ENCODE measurements at places on chromosomes 1 and 21.

DNA sequence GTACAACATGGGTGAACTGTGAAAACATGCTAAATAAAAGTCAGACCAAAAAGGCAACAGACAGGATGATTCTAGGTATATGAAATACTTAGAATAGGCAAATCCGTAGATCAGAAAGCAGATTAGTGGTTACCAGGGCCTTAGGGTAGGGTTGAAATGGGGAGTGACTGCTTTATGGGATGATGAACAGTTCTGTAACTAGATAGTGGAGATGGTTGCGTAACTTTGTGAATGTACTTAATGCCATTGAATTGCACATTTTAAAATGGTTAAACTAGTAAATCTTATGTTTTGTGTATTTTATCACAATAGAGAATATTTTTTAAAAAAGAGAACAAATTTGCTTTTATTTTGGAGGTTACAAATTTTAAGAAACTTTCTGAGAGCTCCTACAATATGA lies 17.4 kb downstream of the ZNF326 start:
- no peak for DNase-seq

GRCh38 chr1:110197905-110198629 lies 12.0 kb upstream of the KCNC4 start:
- DNase-seq: no peak

- DNase-seq: no peak
Measured at GRCh38 chr1:190452272-190452848, 25.3 kb downstream of the BRINP3 start.

DNA sequence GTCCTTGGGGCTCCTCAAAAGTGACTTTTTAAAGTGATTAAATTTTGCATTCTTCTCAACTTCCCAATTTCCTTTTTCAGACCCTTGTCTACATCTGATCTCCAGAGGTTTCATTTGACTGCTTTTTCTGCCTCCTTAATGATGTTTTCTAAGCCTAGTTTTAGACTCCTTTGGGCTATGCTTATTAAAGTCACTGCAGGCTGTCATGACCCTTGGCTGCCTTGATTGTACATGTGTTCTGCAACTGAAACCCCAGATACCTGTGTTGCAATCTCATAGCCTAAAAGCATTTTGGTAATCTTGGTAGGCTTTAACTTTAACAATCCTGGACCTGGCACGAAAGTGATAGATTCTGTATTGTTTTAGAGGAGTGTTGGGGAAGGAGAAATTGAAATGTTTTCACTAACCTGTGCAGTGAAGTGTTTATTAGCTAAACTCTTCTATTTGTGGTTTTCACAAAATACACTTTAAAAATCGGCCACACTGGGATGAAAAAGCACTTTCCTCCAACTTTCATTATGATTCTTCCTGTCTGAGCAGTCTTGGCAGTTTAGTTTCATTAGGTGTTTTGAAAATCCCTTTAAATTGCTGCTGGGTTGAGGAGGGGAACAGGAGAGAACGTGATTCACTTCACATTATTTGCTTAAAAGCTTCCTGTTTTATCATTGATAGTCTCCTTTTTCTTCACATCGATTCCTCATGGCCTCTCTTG lies 4.9 kb downstream of the MACO1 start:
- no peak for DNase-seq

DNA sequence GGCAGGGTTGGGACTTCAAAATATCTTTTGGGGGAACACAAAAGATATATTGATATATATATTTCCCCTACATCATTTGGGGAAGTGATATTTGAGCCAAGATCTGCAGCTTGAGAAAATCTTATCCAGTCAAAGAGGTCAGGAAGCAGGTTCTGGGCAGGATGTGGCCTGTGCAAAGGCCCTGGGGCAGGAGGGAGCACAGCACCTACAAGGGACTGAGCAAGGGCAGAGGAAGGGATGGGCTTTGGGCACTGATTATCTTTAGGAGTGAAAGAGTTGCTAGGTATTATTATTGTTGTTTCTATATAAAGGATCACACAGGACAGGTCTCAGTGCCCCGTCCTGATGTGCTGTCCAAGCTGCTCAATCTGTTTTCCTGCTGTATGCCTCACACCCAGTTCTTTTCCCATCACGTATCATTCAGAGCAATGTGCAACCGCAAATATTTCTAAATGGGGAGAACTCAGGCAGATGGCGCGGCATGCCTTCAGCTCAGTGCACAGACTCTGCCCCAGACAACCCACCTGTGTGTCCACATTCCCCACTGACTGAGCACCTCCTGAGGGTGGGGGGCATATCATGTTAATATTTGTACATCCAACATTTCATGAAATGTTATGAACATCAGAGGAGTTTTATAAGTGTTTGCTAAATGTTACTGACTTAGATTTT lies 28.1 kb upstream of the GPR137B start:
- DNase-seq: no peak

- DNase-seq: no peak
Measured at GRCh38 chr1:115807723-115808122, 33.2 kb downstream of the NHLH2 start.

GRCh38 chr1:56577406-56578137 lies 1.8 kb downstream of the PLPP3 start:
- DNase-seq: no peak

DNA sequence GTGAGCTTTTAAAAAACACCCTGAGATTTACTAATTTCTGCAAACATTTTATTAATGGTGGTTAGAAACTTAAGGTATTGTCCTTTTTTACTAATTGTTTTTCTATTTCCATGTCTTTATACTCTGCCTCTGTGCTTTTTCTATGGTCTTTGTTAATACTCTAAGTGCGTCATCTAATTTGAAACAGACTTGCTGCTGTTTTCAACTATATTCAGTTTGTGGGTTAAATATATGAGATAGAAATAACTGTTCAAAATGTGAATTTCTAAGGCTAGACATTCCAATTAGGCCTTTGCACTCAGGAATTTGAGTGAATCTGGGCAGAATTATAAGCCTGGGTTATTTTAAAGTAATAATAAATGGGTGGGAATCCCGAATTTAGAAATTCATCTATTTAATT lies 82.4 kb upstream of the COL11A1 start:
- DNase-seq: no peak

DNA sequence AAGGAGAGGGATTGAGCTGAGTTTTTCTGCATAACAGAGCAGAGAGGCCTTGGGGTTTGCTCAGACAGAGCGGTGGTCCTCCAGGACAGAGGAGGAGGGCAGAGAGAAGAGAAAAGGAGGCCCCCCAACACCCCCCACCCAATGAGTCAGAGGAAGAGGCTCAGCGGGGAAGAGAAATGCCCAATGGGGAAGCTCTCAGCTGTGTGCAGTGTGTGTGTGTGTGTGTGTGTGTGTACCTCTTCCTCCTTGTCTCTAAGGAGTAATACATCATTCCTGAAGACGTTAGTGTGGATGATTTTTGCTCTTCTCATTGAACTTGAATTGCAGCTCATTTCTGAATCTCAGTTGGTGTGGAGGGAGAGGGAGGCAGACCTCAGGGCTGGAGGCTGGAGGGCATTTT lies 8.7 kb downstream of the TMPRSS3 start:
- no peak for DNase-seq

- no peak for DNase-seq
Measured at GRCh38 chr1:98659879-98660278, 1.6 kb upstream of the SNX7 start.

- no peak for DNase-seq
Measured at GRCh38 chr1:184596950-184597645, 157.6 kb downstream of the EDEM3 start.

DNA sequence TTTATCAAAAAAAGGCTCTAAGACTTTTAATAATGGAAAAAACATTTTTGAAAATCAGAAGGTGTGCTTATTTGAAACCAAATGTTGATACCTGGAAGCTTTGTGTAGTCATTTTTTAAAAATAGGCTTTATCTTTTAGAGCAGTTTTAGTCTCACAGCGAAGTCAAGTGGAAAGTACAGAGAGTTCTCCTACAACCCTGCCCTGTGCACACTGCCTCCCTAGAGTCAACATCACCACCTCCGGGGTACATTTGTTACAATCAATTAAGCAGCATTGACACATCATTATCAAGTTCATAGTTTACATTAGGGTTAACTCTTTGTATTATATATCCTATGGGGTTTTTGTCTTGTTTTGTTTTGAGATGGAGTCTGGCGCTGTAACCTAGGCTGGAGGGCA lies 10.7 kb upstream of the ERO1B start:
- DNase-seq: no peak

GRCh38 chr1:114756009-114756892 lies 1.5 kb downstream of the CSDE1 start:
- no peak for DNase-seq

DNA sequence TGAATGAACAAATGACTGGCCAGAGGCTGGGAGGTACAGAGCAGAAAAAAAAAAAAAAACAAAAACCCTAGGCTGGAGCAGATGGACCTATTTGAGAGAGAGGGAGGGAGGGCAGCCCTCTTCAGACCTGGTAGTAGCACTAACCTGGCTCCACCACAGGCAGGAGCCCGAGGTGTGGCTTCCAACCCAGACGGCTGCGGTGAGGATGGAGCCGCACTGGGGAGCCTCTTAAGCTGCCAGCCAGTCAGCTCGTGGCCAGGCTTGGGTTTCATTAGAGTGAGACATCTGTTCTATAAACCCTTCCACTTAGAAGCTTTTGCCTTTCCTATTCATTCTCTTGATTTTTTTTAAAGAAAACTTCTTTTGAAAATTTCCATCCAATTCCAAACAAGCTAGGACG lies 16.8 kb downstream of the LGR6 start:
- DNase-seq: no peak

- DNase-seq: no peak
Measured at GRCh38 chr1:3217181-3217641, 148.2 kb downstream of the PRDM16 start.

DNA sequence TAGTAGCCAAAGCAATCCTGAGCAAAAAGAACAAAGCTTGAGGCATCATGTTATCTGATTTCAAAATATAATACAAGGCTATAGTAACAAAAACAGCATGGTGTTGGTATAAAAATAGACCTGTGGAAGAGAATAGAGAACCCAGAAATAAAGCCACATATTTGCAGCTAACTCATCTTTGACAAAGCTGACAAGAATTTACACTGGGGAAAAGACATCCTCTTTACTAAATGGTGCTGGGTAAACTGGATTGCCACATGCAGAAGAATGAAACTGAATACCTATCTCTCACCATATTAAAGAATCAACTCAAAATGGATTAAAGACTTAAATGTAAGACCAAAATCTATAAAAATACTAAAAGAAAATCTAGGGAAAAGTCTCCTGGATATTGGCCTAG lies 59.5 kb upstream of the CD55 start:
- no peak for DNase-seq

GRCh38 chr1:44296806-44297205 lies 58.3 kb downstream of the ERI3 start:
- no peak for DNase-seq

- no peak for DNase-seq
Measured at GRCh38 chr1:214604523-214604922, 1.5 kb downstream of the CENPF start.

DNA sequence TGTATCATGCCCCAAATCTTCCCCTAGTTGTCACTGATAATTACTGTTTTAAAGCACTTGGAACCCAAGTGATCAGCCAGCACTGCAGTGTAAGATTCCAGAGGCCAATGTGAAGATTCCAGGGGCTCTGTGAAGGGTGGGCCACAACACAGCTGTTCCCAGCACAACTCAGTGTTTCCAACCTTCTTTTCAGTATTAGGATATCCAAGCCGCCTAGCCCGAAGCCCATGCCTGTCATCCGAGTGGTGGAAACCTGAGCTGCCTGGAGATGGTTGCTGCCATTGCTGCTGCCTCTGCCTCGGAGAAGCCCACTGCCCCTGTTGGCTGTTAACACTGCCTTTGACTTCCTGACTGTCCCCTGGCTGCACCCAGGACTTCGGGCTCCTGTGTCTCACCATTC lies 30.4 kb upstream of the SNX27 start:
- DNase-seq: no peak

GRCh38 chr1:172288581-172288980 lies 131.9 kb upstream of the C1orf105 start:
- DNase-seq: no peak

DNA sequence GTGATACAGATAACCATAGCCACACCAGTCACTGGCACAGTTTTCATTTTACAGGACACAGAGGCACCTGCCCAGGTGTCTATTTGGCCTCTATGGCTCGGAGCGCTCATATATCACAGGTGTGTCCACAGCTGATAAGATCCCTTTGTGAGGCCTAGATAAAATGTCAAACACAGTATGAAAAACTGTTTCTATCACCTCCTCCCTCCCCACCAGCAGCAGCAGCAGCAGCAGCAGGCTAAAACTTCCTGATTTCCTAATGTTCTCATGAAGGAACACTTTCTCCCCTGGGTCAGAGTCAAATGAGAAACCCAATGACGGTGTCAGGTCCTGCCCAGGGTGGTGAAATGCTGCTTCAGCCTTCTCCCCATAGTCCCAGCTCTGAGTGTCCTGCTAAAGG lies 24.4 kb downstream of the ELAPOR1 start:
- no peak for DNase-seq

DNA sequence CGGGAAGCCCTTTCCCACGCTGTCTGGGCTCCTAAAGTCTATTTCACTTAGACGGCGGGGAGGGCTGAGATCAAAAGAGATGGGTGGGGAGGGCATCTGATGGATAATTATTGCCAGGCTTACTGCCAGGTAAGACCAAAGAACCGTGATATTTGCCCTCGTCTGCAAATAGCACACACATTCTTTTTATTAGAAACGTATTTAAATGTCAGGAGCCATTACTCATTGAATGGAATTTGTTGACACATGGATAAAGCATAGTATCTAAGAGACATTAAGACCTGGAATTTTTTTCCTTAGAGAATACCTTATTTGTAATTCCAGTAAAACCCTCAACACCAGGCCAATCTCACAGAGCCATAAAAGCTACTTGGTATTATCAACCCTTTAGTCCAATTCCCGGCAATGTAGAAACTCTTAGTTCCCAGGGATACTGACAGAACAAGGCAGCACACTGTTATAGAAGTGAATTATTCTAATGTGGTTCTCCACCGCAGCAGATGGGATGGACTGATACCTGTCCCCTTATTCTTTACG lies 10.6 kb downstream of the URB1 start:
- DNase-seq: no peak

- DNase-seq: no peak
Measured at GRCh38 chr21:17491716-17492414, 21.0 kb upstream of the CXADR start.

- DNase-seq: no peak
Measured at GRCh38 chr1:13764588-13765332, 64.8 kb downstream of the PRDM2 start.

DNA sequence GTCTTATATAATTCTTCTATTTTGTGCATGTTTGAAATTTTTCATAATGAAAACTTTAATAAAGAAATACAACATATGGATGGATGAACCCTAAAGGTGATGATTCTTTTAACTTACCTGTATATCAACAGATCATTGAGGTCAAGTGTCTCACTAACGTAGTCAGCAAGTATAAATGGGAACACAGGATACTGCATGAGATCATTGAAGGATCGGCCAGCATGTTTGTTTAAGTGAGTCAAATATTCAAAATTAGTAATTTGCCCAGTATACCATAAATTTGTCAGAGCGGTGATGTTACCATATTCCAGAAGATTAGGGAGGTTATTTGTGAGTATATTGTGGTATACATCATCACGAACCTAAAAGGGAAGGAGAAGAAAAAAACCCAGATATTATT lies 71.0 kb upstream of the GNG4 start:
- no peak for DNase-seq

GRCh38 chr1:163171826-163172225 lies 30.9 kb downstream of the RGS5 start:
- DNase-seq: no peak

GRCh38 chr21:33116676-33117075 lies 46.7 kb downstream of the OLIG1 start:
- no peak for DNase-seq

- no peak for DNase-seq
Measured at GRCh38 chr1:76292418-76293184, 218.1 kb downstream of the ST6GALNAC3 start.

- no peak for DNase-seq
Measured at GRCh38 chr1:81949421-81949820, 148.7 kb downstream of the ADGRL2 start.
